ENCODE measurements at places on chromosomes 5 and 9.

GRCh38 chr5:93071710-93072109 lies 509.3 kb downstream of the NR2F1-AS1 start:
- no peak for DNase-seq

DNA sequence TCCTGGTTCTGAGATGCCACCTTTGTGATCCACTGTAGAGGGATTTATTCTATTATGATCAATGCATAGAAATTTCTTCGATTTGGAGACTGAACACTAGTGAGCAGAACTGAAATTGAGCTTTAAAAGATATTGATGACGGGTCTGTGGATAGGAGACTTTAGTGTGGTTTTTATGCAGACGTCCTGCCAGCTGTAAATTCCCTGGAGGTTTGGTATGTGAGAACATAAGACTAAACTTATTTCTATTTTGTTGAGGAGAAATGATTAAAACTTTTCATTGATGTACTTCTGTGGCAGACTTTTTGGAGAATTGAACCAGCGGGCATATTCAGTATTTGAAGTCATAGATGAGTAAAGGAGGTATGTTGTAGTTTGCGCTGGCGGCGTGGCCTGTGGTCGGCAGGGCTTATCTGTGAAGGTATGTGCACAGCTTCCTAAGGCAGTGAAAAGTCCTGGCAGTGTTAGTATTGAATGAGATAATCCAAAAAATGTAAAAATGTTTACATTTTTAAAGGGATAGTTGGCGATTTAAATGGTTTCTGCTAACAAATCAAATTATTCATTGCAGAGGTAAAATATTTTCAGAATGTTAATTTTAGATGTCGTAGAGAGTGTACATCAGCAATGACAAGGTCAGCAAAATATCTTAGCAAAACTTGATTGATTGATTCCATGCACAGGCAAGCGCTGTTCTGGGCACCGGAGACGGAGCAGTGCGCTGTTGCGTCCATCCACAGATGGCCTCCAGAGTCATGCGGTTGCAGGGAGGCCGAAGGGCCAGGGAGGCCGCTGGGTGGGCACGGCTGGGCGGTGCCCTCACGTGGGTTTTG lies 20.4 kb downstream of the TENT4A start:
- no peak for DNase-seq

DNA sequence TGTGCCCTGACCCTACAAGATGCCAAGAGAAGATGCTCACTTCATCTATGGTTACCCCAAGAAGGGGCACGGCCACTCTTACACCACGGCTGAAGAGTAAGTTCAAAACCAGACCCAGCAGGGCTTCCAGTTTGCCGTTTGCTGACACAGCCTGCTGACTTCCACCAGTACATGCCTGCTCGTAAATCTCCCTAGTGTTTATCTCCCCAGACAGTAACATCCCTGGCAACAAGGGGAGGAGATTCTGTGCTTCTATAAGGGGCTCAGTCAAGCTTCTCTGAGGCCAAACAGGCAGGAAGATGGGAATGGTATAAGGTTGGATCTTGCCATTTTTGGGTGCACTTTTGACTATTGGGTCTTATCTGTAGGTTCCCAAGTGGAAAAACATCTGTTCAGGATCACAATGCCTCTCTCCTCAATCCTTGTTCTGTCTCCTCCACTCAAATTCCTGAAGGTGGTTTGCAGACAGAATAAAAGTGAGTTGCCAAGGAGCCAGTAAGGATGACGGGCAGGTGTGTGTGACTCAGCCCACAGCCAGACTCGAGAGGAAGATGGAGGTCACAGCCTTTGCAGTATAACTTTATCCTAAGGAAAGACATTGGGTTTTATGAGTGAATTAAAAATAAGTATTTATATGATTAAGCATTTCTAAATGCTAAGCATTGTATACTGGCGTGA lies 1.9 kb downstream of the MLANA start:
- no peak for DNase-seq

DNA sequence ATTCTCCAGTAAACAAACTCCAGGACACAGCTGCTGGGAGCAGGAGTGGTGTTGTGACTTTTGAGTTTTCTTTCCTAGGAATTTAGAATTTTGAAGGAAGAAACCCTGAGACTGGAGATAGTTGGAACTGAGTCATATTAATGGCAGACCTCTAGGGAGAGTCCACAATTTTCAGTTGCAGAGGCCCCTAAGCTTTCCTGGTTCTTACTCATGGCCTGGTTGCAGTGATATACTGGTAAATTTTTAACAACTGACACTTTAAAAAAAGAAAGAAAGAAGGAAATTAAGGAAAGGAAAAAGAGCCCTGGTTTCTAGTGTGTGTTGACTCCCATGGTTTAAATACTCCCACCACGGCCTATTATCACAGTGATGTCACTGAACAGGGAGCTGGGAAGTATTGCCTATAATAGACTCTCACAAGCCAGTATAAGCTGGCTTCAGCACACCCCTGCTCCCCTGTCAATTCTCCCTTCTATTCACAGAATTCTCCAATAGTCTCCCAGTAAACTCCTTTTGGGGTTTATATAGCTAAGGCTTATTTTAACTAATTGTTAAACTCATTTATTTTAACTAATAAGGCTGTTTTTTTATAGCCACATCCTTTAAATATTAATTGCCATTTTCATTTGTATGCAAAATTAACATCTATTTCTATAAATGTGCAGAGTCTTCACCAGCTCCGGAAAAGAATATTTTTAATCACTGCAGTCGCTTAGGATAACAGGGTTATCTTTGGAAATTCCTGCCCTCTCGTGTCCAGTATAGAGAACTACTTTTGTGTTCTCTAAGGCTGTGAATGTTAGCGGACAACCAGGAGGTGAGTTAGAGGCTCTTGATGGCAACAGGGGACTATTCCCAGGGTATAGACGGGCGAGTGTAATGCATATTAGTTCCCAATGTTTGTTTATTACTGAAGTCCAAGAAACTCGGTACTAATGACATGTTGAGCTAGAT lies 59.7 kb downstream of the GGTA1 start:
- no peak for DNase-seq

GRCh38 chr5:161278739-161279660 lies 267.5 kb downstream of the GABRB2 start:
- no peak for DNase-seq

DNA sequence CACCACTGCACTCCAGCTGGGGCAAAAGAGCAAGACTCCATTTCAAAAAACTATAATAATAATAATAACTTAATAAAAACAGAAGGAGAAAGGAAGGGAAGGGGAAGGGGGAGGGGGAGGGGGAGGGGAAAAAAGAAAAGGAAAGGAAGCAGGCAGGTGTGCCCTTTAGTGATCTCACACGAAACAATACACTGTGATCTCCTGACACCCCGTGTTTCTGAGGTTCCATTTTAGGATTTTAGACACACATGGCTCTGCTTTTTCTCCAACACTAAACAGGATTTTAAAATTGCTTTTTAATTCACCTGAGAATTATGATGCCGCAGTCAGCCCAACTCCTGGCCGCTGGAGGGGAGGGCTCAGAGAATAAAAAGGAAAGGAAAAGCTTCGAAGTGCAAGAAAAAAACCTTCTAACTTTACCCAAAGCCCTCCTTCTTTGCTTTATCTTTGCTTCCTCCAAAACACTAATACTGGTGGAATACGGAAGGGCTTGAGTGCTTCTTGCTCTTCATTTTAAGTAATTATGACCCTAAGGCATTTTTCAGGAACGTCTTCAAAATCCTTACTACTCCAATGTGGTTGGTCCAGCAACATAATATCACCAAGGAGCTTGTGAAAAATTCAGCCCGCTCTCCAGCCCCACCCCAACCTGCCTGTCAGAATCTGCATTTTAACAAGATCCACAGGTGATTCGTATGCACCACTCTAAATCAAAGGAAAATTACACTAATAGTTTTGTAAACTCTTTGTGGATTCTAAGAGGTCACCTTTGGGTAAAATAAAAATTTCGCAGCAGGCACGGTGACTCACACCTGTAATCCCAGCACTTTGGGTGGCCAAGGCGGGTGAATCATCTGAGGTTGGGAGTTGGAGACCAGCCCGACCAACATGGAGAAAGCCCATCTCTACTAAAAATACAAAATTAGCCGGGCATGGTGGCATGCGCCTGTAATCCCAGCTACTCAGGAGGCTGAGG lies 66.0 kb downstream of the MYO10 start:
- no peak for DNase-seq

DNA sequence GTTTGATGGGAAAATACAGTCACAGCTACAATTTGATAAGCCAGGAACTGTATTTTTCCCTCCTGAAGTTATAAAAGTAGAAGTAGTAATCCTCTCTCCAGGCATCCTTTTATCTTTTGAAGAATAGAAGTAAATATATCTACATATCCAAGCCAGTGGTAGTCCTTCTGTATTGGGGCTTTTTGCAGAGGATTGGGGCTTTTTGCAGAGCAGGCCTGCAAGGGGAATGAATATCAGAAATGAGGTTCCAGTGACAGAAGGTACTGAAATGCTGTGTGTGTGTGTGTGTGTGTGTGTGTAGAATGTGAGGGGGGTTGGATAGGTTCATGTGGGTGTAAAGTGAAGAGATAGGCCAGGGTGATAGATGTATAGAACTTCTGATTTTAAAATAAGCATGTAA lies 127.4 kb downstream of the COMMD10 start:
- no peak for DNase-seq

DNA sequence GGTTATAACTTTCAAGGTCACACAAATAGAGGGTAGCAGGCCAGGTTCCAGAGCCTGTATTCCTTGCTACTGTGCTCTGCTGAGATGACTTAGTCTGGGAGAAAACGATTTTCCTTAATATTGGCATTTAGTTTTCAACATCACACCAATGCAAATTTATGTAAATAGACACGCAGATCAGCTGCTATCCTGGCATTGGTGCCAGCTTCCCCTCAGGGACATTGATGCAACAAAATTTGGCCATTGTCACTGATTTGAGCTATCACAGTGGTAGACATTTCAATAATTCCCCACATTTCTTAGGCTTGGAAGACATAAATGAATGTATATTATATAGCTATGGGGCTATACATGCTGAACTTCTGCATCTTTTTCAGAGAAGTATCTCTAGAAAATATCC lies 71.6 kb upstream of the ASTN2 start:
- DNase-seq, result no peak

GRCh38 chr9:71209890-71210289 lies 88.5 kb upstream of the TRPM3 start:
- no peak for DNase-seq

- no peak for DNase-seq
Measured at GRCh38 chr5:77163453-77163852, 47.0 kb upstream of the PDE8B start.

DNA sequence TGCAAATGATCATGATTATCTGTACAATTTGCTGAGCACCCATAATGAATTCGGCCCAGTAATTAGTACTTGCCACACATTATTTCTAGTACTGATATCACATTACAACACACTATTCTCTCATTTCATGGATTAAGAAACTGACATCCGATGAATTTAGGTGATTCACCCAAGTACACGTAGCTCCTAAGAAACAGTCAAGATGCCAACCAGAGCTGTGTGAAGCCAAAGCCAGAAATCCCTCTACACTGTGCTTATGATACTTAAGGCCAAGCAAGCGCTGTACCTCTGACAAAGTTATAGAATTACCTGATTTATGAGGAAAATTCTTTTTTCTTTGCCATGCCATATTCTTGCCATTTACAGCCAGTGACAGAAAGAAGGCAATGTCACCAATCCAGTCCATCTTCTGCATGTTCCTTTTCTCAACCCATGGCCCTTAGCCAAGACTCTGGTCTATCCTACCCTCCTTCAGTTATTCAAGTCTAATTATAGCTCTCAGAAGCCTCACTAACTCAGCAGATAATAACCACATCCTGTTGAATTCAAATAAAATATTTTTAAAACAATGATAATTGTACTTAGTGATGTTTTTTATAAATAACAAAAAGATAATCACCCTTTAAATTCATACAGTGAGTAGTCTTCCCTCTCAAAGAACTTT lies 74.3 kb upstream of the PTGER4 start:
- DNase-seq, result no peak

DNA sequence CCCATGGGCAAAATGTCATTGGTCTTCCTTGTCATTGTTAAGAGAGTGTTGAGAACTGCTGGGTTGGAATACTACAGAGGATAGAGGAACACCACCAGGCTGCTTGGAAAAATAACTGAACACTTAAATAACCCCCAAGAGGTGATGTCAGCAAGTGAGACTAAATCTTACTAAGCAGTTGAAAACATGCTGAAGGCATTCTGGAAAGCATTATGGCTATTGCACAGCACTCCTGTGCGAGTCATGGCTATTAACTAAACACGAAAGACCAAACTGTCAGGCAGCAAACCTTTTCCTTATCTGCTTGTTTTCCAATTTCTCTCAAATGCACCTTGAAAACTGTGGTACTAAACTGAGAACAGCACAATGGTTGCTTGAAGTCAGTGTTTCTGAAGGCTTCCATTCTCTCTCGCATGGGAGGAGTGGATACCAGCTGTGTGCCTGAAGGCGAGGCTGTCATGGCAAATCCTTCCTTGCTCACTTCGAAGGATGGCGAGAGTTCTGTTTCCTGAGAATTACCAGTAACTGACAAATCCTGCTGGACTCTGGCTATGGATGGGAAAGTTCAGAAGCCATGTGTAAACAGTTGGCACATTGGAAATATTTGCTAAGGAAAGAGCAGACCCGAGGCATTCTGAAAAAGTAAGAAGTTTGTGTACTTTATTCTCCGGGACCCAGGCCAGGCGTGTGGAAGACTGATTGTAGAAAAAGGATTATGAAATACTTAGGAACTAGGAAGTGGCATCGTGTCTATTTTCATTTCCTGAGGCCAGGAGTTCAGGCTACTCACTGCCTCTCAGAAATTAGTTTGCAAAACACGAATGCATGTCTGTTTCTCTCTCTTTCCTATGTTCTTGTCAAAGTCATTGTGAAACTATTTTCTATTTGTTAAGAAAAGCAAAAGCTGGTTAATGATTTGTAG lies 182.1 kb downstream of the DMRT2 start:
- no peak for DNase-seq

- no peak for DNase-seq
Measured at GRCh38 chr5:169804861-169805260, 167.8 kb downstream of the DOCK2 start.

- DNase-seq, result no peak
Measured at GRCh38 chr5:10507575-10508096, 56.2 kb upstream of the ANKRD33B start.

DNA sequence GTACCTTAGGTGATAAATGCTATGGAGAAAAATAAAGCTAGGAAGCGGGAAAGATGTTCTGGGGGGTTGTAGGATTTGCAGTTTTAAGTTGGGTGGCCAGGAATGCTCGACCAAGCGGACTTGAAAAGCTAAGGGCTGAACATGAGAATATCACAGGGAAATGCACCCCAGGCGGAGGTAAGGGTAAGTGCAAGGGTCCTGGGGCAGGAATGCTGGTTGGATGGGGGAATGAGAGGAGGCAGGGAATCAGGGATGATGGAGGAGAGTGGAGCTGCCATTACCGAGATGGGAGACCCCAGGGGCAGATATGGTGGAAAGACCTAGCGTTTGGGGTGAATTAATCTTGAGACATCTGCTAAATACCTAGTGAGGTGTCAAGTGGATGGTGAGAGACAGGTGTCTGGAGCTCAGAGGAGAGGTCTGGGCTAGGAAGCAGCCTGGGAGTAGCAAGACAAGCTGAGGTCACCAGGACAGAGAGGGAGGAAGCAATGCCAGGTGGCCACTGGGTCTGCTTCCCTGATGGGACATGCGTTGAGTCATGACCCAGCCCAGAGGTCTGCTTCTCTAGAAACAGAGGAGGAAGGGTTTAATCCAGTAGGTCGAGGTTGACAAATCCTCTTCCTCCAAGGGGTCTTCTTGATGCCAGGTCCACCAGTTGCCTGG lies 77.7 kb upstream of the ASS1 start:
- DNase-seq, result no peak

GRCh38 chr5:173479711-173480110 lies 136.7 kb downstream of the BOD1 start:
- DNase-seq, result no peak

GRCh38 chr5:62011089-62011664 lies 294.8 kb upstream of the KIF2A start:
- DNase-seq, result no peak
